NCI-H1092 (cell line): ENCODE measurements at places on chromosomes 2 and 18.

DNA sequence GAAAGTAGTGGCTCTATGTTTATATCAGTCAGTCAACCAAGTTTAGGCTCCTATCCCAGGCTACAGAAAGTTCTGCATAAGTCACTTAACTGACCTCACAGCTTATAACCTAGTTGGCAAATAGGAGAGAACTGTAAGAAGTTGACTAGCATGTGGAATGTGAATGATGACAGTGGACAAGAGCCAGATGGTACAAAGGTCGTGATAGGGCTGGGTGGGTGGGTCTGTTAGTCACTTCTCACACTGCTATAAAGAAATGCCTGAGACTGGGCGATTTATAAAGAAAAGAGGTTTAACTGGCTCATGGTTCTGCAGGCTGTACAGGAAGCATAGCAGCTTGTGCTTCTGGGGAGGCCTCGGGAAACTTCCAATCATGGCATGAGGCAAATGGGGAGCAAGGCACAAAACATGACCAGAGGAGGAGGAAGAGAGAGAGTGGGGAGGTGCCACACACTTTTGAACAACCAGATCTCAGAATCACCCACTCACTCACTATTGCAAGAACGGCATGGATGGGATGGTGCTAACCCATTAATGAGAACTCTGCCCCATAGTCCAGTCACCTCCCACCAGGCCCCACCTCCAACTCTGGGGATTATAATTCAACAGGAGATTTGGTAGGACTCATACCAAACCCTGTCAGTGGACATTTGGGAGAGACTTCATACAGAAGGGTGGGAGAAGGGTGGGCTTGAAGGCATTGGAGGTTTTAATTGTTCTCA lies 68.8 kb downstream of the LTBP1 start:
- DNase-seq = no peak

DNA sequence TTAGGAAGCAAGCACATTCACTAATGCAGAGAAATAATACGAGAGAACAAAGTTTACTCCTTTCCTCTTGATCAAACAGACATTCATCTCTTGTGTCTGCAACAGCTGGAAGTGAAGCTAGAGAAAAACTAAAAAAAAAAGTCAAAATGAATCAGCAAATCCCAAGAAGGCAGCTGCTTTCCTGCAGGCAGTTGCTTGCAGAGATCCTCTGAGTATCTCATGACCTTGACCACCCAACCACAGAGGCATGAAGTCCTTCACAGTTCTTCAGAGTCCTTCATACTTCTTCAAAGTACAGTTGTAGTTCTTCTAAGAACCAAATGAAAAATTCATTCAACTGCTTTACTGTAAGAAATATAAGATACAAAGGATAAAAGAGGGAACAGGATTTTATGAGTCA lies 97.2 kb upstream of the ACVR1C start:
- DNase-seq = no peak

DNA sequence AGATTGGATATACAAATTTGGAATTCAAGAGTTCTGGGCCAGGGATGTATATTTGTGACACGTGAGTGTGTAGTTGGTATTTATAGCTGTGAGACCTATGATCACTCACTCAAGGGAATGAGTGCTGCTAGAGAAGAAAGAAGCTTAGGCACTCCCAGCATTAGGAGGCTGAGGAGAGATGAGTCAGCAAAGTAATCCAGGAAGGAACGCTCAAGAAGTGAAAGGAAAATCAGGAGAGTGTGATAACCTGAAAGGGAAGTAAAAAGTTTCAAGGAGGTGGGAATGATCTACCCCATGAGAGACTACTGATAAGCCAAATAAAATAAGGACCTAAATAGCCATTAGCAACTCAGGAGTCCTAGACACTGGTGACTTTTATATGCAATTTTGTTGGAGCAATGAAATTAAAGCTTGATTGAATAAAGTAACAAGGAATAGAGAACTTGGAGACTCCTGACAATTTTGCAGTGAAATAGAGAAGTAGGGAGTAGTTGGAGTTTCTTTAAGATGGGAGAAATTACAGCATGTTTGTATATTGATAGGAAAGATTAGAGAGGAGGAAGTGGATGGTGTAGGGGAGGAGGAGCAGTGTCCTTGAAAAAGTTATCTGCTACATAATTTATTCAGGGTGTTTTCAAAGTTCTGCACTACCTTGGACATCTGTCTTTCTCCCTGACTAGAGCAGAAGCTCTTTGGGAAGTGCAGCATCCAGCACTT lies 89.9 kb downstream of the UBE2E3 start:
- no peak for DNase-seq

DNA sequence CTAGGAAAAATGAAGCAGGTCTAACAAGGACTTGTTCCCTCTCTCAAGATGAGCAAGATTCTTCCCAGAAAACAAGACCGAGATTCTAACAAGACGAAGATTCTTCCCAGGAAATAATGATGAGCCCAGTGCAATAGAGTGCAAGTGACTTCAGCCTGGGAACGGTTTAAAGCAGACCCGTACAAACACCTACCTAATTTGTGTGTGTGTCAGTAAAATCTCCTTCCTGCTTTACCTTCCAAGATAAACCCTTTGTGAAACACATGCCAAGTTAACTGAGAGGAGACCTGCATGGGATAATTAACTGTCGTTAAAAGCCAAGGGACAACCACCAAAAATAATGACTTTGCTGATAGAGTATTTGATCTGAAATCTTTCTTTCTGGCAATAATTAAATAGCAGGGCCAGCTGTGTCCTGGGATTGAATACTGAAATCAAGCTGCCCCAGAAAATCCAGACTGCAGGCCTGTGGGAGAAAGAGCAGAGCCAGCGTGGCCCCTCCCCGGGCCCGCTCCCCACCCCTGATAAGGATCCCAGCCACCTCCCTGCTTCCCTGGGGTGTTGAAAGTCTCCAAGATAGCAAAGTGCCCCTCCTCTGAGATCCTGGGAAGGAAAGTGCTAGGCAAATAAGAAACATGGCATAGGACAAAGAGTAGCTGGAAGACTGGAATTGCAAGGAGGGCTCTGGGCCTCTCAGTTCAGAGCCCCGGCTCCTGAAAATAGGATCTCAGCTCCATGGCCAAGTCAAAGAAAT lies 145.5 kb downstream of the CYP26B1 start:
- DNase-seq = no peak

DNA sequence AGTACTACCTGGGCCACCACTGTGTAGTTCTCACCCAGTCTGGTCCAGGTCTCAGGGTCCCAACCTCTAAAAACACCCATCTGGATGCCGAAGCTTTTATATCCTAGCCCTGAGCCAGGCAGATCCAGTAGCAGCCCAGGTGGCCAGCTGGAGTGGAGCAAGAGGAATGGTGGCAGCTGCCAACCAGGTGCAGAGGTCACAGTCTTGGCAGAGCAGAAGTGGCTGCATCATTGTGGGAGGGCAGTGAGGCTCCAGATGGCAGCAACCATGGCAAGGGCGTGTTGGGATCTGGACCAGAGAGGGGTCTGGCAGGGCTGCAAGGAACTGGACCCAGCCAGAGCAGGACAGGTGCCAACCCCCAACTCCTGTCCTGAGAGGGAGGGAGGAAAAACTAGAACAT lies 72.2 kb upstream of the AGAP1 start:
- no peak for DNase-seq

GRCh38 chr2:50727636-50728339 lies 304.1 kb downstream of the NRXN1 start:
- DNase-seq = no peak

- peak; percentile 13 for DNase-seq
Measured at GRCh38 chr2:237438080-237438940, 24.3 kb upstream of the COL6A3 start.

GRCh38 chr2:168678153-168678853 lies 124.1 kb upstream of the NOSTRIN start:
- no peak for DNase-seq

DNA sequence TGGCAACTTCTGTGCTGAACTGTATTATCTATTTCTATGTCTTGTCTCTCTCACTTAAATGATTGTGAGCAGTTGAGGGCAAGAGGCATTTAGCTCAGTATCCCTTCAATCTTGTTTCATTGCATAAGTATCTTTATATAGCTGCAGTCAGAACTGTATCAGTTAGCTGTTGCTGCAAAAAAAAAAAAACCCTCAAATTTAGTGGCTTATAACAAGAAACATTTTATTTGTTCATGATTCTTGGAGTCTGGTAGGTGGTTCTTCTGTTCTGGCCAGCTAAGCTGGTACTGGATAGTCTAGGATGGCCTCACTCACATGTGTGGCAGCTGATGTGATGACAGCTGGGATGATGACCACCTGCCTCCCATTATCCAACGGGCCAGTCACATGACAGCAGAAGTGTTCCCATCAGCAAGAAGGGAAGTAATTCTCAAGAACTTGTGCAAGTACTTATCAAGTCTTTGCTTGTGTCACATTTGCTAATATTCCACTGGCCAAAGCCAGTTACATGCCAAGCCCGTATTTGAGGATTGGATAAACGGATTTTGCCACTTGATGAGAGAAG lies 67.8 kb downstream of the SLC4A3 start:
- no peak for DNase-seq

- no peak for DNase-seq
Measured at GRCh38 chr2:212034841-212035585, 503.6 kb downstream of the ERBB4 start.

- no peak for DNase-seq
Measured at GRCh38 chr2:70103531-70104061, 16.3 kb downstream of the PCBP1 start.

GRCh38 chr2:50546790-50547189 lies 485.1 kb downstream of the NRXN1 start:
- no peak for DNase-seq

GRCh38 chr2:168789776-168790175 lies 12.7 kb upstream of the NOSTRIN start:
- no peak for DNase-seq

DNA sequence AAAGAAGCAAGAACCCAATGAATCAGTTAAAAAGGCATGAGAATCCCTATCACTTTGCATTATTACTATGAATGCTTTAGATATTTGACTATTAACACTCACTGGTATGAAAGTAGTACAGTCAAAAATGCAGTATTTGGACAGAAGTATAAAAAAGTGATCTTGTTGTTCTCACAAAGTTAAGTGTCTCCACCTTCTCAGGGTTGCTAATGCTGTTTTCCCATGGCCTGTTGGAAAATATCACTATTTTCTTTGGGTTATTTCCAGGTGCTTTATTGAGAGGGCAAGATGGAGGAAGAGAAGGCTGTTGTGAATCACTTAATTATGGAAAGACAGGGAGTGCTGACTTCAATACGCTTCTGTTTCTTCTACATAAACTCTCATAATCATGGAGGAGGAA lies 13.6 kb upstream of the CREB1 start:
- no peak for DNase-seq

- DNase-seq = peak; percentile 58
Measured at GRCh38 chr2:148909114-148909513, 34.1 kb downstream of the KIF5C start.

- peak; percentile 22 for DNase-seq
Measured at GRCh38 chr2:230902180-230902899, 22.7 kb downstream of the GPR55 start.

DNA sequence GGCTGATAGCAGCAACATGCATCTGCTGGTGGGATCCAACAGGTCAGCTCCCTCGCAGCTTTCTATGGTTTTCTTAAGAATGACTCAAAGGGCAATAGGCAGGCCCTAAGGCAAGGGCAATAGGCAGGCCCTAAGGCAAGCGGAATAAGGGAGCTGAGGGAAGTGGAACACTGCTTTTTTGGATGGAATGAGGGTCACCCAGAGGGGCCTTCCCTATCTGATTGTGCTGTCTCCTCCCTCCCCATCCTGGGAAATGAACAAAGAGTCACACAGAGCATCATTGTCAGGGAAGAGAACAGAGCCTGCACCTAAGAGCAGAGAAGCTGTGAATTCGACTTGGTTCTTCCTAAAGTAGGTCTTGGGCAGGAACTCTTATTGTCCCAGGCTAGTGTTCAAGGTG lies 43.3 kb upstream of the PTPRM start:
- no peak for DNase-seq

GRCh38 chr2:179677077-179677688 lies 184.2 kb downstream of the ZNF385B start:
- no peak for DNase-seq

DNA sequence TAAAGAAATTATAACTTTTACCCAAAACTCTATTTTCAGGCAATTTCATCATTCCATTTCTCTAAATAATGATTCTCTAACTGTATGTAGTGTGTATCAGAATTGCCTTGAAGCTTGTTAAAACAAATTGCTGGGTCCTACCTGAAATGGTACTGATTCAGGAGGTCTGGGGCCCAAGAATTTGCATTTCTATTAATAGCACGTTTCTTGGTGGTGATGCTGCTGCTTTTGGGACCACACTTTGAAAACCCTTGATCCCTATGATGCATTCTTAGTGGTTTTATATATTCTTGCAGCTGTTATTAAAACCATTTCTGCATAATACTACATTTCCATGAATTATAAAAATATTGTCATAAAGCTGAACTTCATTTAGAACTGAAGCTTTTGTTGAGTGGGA lies 140.7 kb downstream of the NCK2 start:
- DNase-seq = no peak

GRCh38 chr2:1606046-1606400 lies 138.3 kb downstream of the PXDN start:
- no peak for DNase-seq
